Panc1 (cell line): ENCODE measurements at places on chromosomes 12 and 14.

DNA sequence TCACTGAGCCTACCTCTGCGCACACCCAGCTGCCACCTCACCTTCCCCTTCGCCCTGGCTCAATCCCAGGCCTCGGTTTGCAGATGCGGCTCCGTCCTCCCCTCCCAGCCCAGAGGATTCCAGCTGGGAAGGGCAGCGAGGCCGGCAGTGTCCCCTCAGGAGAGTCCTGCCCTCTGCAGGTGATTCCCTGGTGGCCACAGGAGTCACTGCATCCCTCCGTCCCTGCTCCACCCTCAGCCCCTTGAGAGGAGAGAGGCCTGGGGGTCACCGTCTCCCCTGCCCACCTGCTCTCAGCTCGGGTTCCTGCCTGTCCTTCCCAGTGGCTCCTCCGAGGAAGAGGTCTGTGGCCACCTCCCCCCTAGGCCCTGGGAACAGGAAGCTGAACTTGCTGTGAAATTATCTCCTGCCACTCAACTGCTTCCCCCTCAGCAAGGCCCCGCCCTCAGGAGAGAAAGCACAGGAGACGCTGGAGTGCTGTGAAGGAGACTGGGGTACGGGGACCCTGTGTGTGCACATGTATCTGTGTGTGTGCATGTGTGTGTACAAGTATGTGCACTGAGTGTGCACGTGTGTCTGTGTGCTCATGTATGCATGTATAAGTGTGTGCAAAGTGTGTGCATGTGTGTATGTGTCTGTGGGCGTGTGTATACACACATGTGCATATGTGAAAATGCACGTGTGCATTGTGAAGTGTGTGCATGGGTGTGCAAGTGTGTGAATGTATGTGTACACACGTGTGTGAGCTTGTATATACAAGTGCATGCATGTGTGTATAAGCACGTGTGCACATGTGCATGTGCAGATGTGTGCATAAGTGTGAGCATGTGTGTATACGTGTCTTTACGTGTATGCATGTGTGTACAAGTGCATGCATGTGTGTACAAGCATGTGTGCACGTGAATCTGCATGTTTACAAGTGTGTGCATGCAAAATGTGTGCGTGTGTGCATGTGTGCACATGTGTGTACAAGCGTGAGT, 13.2 kb upstream of the GALNT9 start:
- no peak for DNase-seq

GRCh38 chr14:93343266-93343665, 3.7 kb upstream of the COX8C start:
- no peak for DNase-seq

DNA sequence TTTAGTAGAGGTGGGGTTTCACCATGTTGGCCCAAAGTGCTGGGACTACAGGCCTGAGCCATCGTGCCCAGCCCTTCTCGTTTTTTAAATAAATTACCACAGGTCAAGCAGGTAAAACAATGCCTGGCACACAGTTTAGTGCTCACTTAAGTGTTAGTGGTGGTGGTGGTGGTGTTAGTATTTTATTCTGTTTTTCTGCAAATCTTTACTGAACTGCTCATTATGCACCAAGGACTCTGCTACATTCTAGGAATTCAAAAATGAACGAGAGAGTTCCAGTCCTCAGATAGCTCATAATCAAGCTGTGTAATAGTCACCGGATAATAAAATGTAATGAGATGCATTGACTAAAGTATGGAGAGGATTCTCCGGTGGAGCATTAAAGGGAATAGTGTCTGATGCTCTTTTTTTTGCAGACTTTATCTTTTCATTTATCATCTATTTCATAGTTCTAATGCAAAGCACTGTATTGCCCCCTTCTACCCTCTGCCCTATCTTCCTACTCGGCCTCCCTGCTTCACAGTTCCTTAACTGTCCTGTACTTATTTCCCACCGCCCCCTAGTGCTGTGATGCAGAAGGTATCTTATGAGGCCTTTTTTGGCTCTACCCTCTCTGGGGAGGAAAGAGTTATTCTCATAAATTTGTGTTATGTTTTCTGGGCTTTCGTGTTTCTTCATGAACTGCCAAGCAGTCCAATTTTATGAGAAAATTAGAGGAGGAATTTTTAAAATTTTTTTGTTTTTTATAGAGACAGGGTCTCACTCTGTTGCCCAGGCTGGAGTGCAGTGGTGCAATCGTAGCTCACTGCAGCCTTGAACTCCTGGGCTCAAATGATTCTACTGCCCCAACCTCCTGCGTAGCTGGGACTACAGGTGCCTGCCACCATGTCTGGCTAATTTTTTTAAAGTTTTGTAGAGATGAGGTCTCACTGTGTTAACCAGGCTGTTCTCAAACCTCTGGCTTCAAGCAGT, 1.0 kb downstream of the ITFG2 start:
- no peak for DNase-seq

- no peak for DNase-seq
These were observed 424.2 kb downstream of the ETNK1 start for GRCh38 chr12:23049180-23049579.
